GM19239 (cell line): ENCODE measurements at places on chromosomes 4 and X.

DNA sequence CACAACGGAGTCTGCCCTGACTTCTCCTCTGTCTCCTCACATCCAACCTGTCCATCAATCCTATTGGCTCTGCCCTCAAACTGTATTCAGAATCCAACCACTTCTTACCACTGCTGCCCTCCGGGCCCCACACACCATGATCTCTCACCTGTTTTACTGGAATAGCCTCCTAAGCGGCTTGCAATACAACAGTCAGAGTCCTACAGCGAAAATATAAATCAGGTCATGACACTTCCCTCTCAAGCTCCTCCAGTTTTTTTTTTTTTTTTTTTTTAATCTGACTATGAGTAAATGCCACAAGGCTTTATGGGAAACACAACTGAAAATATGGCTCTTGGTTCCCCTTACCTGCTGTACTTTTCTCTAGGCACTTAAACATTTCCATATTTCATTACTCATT, 42.8 kb downstream of the SHISA3 start:
- no peak for DNase-seq

GRCh38 chrX:148672517-148672916, 172.1 kb downstream of the AFF2 start:
- DNase-seq, result no peak

DNA sequence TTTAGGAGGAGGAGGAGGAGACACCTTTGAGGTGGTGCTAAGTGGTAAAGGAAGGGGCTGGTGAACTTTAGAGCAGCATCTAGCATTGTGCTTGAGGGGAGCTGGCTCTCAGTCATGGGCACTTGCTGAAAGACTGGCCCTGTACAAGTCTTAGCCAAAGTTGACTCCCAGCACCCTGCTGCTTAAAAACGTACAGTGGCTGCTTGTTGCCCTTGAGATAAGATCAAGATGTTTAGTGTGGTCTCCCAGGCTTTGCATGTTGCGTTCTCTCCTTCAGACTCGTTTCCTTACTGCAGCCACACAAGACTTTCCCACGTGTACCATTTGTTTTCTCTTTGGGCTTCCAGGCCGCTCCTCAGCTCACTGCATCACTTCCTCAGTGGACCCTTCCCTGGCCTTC, 1.8 kb downstream of the MED28 start:
- DNase-seq, result no peak

- DNase-seq, result no peak
These were observed 120.3 kb upstream of the ATXN3L start for GRCh38 chrX:13440176-13440575.

- DNase-seq, result no peak
These were observed 79.9 kb downstream of the TRPC5OS start for GRCh38 chrX:111955901-111956300.

DNA sequence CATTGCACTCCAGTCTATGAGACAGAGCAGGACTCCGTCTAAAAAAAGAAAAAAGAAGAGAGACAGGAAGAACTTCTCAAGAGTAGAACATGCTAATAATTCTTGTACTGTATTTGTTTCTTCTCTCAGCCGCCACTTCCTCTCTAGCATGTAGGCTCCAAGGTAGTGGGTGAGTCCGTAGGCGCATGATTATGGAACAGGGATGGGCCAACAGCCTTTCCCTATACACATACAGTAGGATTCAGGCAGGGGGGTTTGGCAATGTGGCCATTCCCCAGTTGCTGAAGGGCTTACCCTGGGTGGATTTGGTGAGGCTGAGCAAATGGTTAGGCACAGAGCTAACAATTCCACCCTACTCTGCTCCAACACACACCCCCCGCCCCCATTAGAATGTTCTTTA, 35.0 kb upstream of the APLN start:
- no peak for DNase-seq

- DNase-seq, result peak; percentile 27
These were observed 657 bp upstream of the ANKRD50 start for GRCh38 chr4:124713185-124713592.

GRCh38 chrX:54048412-54048811, 4.1 kb upstream of the PHF8 start:
- no peak for DNase-seq

- DNase-seq, result no peak
These were observed 36.0 kb downstream of the GAB3 start for GRCh38 chrX:154714925-154715324.

DNA sequence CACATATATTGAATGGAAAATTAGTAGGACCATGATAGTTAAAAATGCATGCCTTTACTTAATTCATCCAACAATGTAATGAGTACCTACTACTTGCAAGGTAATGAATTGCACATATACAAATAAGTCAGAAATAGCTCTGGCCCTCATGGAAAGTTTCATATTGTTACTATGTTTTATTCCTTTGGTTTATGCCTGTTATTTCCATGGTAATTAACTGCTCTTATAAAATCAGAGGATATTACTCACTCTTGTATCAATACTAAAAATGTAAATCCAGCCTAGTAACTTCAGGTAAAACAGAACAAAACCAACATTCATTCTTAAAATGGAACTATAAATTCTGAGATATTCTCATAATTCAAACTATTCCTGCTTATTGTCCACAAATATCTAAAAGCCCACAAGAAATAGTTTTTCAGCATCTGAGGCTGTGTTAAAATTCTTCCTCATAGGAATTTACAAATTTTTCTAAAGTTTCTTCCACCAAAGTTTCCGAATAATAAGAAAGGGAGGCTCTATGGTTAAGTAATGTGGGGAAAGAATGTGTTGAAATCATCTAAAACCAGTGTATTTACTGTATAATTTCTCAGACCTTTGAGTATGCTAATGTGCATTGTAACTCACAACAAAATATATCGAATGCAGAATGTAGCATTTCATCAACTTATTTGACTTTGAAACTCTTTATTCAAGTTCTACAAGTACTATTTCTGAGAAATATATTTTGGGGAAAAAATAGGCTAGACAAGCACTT, 444.2 kb downstream of the PDGFC start:
- no peak for DNase-seq

- no peak for DNase-seq
These were observed 28.4 kb upstream of the TNIP3 start for GRCh38 chr4:121192480-121192879.

- no peak for DNase-seq
These were observed 2.5 kb downstream of the P2RY8 start for GRCh38 chrX:1534301-1535168.

DNA sequence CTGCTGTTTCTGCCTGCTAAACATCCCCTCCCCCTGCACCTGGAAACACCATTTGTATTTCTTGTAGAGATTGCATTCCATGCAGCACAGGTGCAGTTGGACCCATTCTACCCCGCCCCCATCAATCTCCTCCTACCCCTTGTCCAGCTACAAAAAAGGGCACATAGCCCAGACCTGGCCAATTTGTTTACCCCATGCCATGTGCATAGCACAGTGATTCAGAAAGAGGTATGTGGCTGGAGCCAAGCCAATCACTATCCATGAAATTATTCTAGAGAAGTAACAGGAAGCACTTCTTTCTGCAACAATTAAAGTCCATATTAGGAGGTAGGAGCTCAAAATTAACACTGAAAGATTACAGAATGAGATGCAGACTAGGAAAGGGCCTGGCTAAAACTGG, 20.2 kb upstream of the TMEM184C start:
- no peak for DNase-seq

DNA sequence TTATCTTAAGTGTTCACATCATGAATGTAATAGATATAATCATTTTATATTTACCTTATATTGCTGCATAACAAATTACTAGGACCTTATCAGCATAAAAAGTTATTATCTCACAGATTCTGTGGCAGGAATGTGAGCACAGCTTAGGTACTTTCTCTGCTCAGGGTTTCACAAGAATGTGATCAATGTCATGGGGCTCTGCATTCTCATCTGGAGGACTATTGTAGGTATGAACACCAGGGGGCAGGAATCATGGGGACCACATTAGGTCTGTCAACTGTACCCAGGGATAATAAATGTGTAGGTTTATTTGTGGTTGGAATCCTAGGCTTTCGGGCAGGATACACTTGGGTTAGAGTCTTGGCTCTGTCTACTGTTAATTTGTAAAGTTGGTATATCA, 519.2 kb downstream of the ARAP2 start:
- DNase-seq, result no peak

- no peak for DNase-seq
These were observed 48.9 kb upstream of the FAM47B start for GRCh38 chrX:34893741-34894140.

- DNase-seq, result no peak
These were observed 56.0 kb downstream of the TMEM131L start for GRCh38 chr4:153521999-153522801.

DNA sequence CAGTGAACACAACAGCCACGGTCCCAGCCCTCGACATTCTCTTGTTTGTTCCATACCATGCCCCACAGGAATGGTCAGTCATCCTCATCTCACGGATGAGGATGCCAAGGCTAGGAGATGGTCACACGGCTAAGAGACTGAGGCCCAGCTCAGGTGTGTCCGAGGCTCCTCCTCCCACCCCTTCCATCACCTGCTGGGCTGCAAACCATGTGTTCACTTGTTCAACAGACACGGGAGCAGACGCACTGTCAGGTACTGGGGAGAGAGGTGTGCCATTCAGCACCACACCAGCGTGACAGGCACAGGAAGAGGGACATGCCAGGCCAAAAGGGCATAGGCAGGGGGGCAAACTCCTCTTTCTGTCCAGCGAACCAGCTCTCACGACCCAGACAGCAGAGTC, 45.9 kb downstream of the ABLIM2 start:
- DNase-seq, result no peak

- no peak for DNase-seq
These were observed 128.2 kb downstream of the CBR4 start for GRCh38 chr4:168881781-168882420.

- no peak for DNase-seq
These were observed 10.9 kb downstream of the DCK start for GRCh38 chr4:71004281-71004851.

DNA sequence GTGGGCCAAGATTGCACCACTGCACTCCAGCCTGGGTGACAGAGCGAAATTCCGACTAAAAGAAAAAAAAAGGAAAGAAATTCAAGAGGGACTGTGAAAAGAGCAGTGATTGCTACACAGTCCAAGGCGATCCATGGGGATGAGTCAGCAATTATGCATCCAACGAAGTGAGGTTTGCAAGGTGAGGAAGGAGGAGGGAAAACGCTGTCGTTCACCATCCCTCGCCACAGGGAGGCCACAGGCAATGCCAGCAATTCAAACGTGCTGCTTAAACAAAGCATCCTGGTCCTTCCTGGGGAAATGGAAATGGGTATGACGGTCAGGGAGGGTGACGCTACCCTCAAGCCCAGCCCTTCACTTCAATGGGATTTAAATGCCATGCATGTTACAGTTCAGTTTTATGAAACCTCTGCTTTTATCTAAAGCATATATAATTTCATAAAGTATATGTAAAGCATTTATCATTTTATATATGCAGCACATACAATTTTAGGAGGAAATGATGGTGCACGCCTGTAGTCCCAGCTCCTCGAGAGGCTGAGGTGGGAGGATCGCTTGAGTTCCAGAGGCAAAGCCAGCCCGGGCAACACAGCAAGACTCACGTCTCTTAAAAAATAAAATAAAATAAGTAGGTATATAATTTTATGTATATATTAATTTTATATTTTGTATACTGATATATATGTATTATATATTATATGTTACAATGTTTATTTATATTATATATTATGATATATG, 108.7 kb downstream of the DHRSX start:
- no peak for DNase-seq

DNA sequence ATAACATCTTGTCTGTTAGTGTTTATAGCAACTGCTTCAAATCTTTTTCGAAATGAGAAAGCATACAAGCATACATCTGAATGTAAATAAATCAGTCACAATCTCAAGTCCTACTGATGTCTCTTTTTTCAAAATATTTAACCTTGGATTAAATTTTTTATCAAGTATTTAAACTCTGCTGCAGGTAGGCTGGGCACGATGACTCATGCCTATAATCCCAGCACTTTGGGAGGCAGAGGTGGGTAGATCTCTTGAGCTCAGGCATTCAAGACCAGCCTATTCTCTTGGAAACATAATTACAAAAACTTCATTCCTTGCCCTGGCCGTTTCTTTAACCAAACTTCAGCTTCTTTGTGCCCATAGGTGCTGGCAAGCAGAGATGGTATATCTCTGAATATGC, 540.3 kb upstream of the GALNT7 start:
- DNase-seq, result no peak

DNA sequence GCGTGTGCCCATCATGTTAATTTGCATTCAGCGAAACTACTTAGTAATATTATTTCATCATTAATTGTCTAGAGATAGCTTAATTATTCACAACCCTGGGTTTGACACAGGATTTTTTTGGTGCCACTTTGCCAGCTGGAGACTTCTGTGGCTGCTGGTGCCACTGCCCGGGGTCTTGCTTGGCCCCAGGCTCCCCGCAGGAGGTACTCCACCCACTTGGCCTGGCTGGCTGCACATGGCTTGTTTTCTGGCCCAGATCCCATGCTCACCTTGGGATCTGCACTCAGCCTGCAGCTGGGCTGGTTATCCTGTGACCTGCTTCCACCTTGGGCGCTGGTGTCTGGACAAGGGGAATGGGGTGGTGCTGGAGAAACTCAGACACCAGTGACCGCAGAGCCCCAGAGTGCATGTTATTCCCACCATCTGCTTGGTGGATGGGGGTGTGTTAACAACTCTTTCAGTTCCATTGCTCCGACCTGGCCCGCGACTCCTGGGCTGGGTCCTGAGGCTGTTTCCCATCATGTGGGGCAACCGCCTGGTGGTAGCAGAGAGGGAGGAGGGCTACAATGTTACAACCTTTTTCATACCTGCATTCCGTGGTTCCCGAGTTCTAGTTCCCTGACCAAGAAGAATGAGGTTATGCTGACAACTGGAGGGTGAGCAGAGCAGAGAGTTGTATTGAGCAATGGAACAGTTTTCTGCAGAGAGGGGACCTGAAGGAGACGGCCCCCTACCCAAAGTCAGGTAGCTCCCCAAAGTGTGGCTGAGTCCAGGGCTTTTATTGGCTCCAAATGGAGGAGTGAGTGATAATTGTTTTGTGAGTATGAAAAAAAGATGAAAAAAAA, 1950.0 kb upstream of the IGFBP7 start:
- DNase-seq, result no peak

GRCh38 chrX:76253432-76253831, 80.6 kb downstream of the PBDC1 start:
- DNase-seq, result peak; percentile 16

- no peak for DNase-seq
These were observed 3.4 kb upstream of the CPLX1 start for GRCh38 chr4:829291-829690.
